ENCODE measurements at places on chromosomes 13 and 19.

GRCh38 chr19:43778651-43779050 is 2.1 kb downstream of the KCNN4 start:
- DNase-seq, result no peak

- DNase-seq, result no peak
Measured at GRCh38 chr19:40906512-40906911, 24.5 kb upstream of the CYP2A7 start.

DNA sequence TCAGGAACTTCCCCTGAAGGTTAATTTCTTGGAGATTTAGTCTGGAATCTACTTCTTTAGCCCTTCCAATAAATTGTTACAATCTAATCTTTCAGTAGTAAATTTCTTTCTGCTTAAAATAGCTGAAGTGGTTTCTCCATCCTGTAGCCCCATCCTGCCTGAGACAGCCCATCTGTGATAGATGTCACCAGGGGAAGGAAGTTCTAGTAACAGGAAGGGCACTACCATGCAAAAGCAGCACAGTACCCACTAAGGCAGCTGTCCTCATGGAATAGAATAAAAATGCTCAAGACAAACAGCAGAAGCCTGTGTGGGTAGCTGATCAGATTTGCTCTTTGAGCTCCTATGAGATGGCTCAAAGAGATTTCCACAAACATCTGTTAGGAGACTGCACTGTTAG is 1036.5 kb downstream of the SLITRK5 start:
- no peak for DNase-seq

GRCh38 chr13:100235311-100235901 is 146.5 kb downstream of the PCCA start:
- DNase-seq, result peak; percentile 29

DNA sequence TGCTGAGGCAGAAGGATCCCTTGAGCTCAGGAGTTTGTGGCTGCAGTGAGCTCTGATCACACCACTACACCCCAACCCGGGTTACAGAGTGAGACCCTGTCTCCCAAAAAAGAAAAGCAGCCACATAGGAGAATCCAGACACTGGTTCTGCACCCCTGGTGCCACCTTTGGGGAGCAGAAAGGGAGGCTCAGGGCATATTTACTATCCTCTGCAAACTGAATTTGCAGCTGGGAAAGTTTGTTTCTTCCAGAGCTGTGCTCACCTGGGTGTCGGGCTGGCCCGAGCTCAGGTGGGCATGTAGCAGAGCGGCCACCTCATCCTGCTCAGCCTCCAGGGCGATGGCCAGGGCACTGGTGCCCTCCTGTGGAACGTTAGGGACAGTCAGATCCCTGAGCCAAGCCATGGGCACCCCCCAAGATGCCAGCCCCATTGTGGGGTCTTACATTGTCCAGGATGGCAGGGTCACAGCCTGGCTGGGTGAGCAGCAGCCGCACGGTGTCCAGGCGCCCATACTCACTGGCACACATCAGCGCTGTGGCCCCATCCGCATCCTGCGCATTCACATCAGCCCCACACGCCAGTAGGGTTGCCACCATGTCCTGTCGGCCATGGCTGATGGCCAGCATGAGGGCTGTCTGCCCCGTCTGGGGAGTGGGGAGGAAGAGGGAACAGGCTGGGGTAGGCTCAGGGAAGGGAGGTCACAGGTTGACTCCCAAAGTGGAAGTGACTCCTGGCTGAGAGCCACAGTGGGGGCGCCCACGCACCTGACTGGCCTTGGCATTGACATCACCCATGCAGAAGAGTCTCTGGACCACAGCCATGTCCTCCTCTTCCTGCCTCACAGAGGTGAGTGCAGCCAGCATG is 3.1 kb downstream of the RPS28 start:
- DNase-seq, result no peak

GRCh38 chr13:77733674-77734073 is 36.2 kb downstream of the SLAIN1 start:
- DNase-seq, result no peak

DNA sequence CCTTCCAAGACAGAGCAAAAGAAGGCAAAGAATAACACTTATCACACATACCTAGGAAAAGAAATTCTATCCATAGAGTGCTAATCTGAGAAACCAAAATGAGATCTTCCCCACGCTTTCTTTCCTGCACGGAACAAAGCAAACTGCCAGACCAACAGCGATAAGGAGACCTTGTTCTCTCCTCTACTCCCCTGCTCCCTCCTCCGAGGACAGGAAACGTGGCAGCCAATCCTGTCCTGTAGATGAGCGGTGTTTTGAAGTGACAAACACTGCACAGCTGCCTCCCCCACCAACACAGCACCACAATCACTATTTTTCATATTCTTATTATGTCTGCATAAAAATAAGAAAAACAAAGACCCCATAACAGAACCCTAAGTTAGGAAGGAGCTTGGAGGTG is 113.9 kb upstream of the IRS2 start:
- DNase-seq, result no peak

All from neural crest cell (in vitro differentiated cells).